ENCODE measurements at places on chromosomes 13 and 19.

DNA sequence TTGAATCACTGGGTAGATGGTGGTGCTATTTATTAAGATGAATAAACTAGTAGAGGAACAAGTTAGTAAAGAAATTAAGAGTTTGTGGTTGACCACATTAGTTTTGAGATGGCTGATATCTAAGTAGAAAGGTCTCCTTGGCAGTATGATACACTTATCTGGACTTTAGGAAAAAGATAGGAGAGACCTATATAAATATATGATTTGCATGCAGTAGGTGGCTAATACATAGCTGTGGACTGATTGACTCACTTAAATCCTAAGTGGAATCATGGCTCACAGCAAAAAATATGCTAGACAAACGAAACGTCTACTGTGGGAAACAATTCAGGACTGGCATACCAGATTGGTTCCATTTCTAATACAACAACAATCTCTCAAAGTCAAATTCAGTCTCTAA lies 92.0 kb downstream of the CAB39L start:
- DNase-seq = no peak

DNA sequence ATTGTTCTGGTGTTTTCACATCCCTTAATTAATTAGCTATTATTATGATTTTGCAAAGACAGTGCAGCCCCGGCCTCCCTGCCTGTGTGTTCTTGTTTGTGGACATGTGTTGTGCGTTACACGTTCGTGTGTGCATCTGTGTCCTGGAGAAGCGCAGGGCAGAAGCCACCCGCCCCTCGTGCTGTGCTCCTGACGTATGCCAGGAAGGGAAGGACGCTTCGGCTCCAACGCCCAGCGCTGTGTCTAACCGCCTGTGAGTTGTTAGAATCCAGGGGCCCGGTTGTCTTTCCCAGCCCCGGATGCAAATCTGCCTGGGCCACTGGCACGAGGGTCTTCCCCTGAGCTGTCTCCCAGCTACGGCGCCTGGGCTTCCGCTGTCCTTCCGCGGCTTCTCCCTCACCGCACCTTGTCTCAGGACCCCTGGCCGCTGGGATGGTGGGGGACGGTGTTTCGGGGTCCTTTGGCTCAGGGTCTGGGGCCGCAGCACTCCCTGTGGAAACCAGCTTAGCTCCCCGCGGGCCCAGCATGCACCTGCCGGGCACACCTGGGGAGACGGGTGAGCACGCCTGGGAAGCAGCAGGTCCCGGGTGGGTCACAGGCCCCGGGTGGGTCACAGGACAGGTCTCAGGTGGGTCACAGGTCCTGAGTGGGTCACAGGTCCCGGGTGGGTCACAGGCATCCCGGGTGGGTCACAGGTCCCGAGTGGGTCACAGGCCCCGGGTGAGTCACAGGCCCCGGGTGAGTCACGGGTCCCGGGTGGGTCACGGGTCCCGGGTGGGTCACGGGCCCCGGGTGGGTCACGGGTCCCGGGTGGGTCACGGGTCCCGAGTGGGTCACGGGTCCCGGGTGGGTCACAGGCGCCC lies 51.5 kb downstream of the GAS6 start:
- DNase-seq = no peak

- DNase-seq = no peak
Observed at GRCh38 chr19:15487038-15487437, 7.7 kb upstream of the PGLYRP2 start.

DNA sequence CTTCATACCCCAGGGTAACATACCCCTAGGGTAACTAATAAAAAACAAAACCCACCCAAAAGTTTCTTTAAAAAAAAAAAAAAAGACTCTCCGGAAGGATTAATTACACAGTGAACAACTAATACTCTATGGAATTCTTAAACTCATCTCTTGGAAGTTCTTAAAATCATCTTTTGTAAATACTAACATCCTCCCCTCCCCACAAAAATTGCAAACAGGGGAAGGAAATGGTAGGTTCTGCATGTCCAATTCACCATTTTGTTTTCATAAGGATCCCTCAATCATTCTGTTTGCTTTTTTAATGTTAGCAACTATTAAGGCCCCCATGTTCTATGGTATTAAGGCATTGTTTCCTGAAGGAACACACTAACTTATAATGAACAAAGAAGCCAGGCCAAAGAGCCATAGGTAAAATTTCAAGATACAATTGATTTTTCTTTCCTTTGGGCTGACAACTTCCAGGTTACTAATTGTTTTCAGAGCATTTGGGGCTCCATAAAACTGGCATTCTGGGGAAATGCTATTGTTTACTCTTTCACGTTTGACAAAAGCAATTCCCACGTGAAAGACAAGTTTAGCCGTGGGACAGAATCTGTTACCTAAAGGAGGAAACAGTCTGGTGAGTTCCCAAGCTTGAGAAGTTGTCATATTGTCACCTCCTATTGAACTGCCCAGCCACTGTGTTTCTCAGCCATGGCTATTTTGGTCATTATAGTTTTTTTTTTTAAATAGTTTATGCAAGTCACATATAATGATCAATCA lies 107.0 kb downstream of the FLT1 start:
- DNase-seq = no peak

- peak; percentile 65 for DNase-seq
Observed at GRCh38 chr19:16342002-16342715, 17.5 kb downstream of the KLF2 start.

GRCh38 chr13:31697290-31697689 lies 42.0 kb upstream of the RXFP2 start:
- no peak for DNase-seq

DNA sequence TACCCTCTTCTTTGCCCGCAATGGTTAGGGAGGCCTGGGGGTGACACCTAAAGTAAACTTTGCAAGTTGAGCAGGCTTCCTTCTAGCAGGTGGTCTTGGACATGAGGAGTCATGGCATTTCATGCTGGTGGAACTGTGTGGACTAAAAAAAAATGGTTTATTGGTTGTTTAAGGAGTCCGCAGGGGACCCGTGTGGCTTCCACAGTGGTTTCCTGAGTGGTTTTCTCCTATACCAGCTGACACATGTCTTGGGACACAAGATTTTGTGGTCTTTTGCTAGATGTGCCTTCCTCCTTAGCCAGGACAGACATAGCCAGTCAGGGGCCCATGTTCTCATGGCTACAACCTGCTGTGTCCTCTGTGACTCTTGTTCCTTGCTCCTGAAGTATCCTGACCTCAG lies 1.5 kb downstream of the ZNF543 start:
- DNase-seq = no peak

- no peak for DNase-seq
Observed at GRCh38 chr13:77696879-77697216, 639 bp upstream of the SLAIN1 start.

GRCh38 chr19:49716154-49716553 lies 25.2 kb downstream of the CPT1C start:
- DNase-seq = peak; percentile 48

- no peak for DNase-seq
Observed at GRCh38 chr19:6092329-6093286, 17.7 kb downstream of the RFX2 start.
